CD8-positive, alpha-beta memory T cell (primary cell): ENCODE measurements at places on chromosomes 6 and 20.

GRCh38 chr20:59660471-59660870 is 56.1 kb downstream of the PHACTR3 start:
- H3K27ac ChIP-seq: no peak overlapping the region
- no peak for DNase-seq
- H3K36me3 ChIP-seq: no peaks in the 10 kb centered on the region
- no peak overlapping the region for H3K4me3 ChIP-seq
- no peaks in the 10 kb centered on the region for H3K4me1 ChIP-seq
- H3K27me3 ChIP-seq: peaks cover 3% of the 10 kb centered on the region

- H3K4me1 ChIP-seq: no peaks in the 10 kb centered on the region
Measured at GRCh38 chr6:72835749-72836148, 213.9 kb downstream of the KCNQ5 start.

DNA sequence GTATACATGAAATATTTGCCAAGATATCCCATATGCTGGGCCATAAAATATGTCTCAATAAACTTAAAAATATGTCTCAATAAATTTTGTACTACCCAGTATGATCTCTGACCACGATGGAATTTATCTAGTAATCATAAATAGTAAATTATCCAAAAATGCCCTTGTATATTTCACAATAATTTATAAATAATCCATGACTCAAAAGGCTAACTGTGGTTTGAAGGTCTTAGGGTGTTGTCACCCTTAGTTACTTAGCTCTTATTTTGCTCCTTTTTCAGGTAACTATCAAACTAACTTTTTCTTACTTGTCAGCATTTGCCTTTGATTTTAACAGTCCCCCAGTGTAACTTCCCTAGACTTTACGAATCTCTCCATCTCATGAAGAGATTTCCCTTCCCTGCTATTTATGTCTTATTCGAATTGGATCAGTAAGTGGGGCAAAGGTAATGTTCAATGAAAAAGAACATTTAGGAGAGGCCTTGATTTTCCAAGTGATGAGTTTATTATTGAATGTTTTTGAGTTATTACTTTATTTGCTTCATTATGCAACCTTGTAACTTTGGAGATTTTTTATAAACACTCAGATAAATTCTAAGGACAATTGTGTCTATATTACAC is 109.0 kb upstream of the THBS2 start:
- H3K27me3 ChIP-seq: no peaks in the 10 kb centered on the region
- no peak for DNase-seq
- no peak overlapping the region for H3K4me3 ChIP-seq
- H3K4me1 ChIP-seq: no peaks in the 10 kb centered on the region
- no peaks in the 10 kb centered on the region for H3K36me3 ChIP-seq

DNA sequence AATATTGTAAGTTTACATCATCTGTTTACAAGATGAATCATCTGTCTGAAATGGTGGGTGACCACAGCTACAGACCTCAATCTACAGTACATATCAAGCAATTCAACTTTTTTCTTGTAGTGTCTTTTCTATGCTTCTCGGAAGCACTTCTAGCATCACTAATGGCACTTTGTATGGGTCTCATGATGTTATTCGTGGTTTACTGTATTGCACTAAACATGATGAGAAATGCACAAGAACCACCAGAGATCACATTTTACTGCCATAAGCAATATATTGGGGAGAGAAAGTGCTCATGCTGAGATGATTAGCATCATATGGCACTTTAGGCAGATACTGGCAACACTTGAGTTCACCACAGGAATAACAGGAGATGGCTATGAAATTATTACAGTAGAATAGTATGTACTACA is 15.4 kb upstream of the BTBD3 start:
- no peak for DNase-seq
- H3K27ac ChIP-seq: no peak overlapping the region
- no peaks in the 10 kb centered on the region for H3K27me3 ChIP-seq
- no peak overlapping the region for H3K4me3 ChIP-seq
- no peaks in the 10 kb centered on the region for H3K36me3 ChIP-seq

DNA sequence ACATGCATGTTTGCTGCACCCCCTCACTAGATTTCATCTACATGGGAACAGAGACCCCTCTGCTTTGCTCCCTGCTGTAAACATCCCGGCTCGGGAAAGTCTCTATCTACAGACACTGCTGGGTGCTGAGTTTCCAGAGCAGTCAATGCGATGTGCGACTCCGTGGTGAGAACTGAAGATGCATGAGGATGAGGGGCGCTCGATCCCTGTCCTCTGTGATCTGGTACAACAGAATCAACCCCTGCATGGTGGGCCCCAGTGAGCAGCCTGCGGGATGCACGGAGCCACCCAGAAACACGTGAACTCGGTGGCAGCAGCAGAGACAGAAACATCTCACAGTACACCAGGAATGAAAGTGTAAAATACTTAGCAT is 83.1 kb downstream of the THBS2 start:
- no peak overlapping the region for H3K27ac ChIP-seq
- H3K4me1 ChIP-seq: no peaks in the 10 kb centered on the region
- DNase-seq: no peak
- H3K27me3 ChIP-seq: no peaks in the 10 kb centered on the region
- H3K36me3 ChIP-seq: no peaks in the 10 kb centered on the region
- H3K4me3 ChIP-seq: no peak overlapping the region

DNA sequence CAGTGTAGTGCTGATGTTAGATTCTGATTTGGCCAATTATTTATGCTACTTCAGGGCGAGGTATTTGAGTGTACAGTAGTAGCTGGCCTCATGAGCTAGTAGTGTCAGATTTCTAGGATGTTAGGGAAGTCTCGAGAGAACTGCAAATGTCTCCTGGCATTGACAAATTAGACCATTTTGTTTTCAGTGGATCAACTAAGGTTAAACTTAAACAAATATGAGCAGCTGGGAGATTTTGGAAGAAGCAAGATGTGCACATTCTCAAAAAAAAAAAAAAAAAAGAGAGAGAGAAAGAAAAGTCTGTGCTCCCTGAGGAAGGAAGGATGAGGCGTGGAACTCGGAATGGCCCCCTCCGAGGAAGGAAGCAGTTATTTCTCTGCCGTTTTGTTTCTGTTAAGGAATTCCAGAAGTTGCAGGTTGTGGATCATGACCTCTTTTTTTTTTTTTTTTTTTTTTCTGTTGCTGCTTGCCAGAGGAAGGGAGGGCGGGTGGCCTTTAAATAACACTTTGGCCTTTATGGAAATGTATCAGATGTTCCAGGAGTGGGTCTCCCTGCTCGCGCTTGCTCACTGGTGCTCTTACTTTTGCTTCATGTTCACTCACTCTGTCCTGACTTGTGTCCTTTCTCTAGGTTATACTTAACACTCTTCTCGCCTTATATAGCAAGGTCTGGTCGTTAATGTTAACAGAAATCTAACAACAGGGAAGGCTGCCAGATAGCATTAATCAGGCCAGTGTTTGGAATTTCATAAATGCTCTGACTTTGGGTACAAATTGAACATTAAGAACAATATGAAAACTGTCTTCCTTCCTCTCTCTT is 124.4 kb downstream of the TCP11 start:
- no peak overlapping the region for H3K4me3 ChIP-seq
- H3K36me3 ChIP-seq: no peaks in the 10 kb centered on the region
- no peak for DNase-seq
- no peak overlapping the region for H3K27ac ChIP-seq

DNA sequence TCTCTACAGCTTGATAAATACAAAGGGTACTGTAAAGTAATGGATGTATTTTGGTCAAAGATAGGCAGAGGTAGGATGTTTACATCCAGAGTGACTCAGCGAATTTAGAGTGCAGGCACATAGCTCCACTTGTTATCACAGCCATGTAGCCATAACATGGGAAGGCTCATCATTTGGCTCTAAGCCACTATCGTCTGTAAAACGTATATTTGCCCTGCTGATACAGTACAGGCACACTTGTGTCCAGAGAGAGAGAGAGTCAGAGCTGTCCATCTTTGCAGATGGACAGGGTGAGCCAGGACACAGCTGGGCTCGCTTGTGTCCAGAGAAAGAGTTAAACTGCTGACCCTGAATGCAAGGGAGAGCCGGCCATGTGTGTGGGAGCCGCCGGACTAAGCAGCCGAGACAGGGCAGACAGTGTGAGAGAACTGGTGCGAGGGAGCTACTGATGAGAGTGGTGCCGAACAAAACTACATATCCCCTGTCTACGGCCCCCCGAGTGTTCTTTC is 619.0 kb downstream of the DOK5 start:
- H3K4me3 ChIP-seq: no peak overlapping the region
- H3K36me3 ChIP-seq: no peaks in the 10 kb centered on the region
- H3K27me3 ChIP-seq: no peaks in the 10 kb centered on the region
- no peak for DNase-seq
- H3K4me1 ChIP-seq: no peaks in the 10 kb centered on the region

- H3K36me3 ChIP-seq: peaks cover 23% of the 10 kb centered on the region
- no peak overlapping the region for H3K4me3 ChIP-seq
- H3K27me3 ChIP-seq: no peaks in the 10 kb centered on the region
- peaks cover 50% of the 10 kb centered on the region for H3K4me1 ChIP-seq
Measured at GRCh38 chr20:48747840-48748414, 79.9 kb downstream of the PREX1 start.

DNA sequence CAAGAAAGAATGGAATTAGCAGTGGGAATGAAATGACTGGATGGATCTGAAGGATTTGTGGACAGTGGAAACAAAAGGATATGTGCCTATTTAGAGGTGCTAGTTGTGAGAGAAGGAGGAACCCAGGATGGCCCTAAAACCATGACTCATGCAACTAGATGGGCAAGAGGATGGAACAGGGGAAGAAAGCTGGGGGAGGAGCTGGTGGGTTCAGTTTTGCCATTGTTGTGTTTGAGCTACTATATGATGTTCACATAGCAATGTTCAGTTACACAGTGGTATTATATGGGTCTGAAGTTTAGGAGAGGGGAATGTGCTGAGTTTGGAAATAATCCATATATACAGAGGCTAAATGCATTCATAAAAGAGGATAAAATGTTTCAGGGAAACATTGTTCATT is 125.7 kb upstream of the SSTR4 start:
- no peaks in the 10 kb centered on the region for H3K36me3 ChIP-seq
- H3K4me3 ChIP-seq: no peak overlapping the region
- no peak for DNase-seq
- H3K27ac ChIP-seq: peak overlapping the region; percentile 46
- H3K4me1 ChIP-seq: no peaks in the 10 kb centered on the region

GRCh38 chr6:144139817-144140216 is 10.5 kb upstream of the STX11 start:
- H3K4me3 ChIP-seq: no peak overlapping the region
- no peak for DNase-seq
- H3K36me3 ChIP-seq: no peaks in the 10 kb centered on the region

GRCh38 chr6:93554018-93554417 is 134.7 kb upstream of the EPHA7 start:
- H3K27me3 ChIP-seq: no peaks in the 10 kb centered on the region
- no peak for DNase-seq
- no peak overlapping the region for H3K27ac ChIP-seq
- no peak overlapping the region for H3K4me3 ChIP-seq
- H3K4me1 ChIP-seq: no peaks in the 10 kb centered on the region

DNA sequence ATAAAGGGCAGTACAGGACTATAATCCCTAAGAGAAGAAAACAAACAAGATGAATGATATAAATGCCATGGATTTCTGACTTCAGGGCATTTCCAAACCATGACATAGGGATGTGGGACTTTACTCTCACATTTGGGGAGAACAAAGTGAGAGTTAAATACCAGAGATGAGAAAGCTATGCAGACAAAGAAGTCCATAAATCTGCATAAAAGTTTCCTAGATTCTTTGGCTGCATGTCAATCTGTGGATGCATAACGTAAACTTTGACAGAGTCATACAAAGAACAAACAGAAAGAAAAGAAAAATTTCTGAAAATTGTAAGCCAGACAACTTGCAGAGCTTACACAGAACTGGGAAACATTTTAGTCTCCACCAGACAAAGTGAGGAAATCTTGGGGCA is 11.7 kb downstream of the EPM2A start:
- no peaks in the 10 kb centered on the region for H3K27me3 ChIP-seq
- H3K4me1 ChIP-seq: no peaks in the 10 kb centered on the region
- no peak overlapping the region for H3K4me3 ChIP-seq
- no peak for DNase-seq
- H3K27ac ChIP-seq: no peak overlapping the region

DNA sequence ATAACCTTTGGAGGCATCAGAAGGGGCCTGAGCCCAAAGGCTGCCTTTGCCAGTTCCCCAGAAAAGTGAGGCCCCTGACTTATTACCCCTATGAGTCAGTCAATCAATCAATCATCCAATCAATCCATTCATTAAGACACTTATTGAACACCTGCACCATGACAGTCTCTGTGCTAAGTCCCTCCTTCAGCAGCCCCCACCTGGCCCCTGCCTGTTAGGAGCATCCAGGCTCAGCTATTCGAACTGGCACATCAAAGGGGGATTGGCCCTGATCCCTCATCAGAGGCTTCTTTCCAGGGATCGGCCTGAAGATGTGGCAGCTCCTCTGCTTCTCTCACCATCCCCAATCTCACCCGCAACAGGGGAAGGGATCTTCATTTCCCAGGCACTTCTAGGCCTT is 27.7 kb upstream of the VEGFA start:
- no peaks in the 10 kb centered on the region for H3K36me3 ChIP-seq
- no peaks in the 10 kb centered on the region for H3K4me1 ChIP-seq
- DNase-seq: no peak
- no peak overlapping the region for H3K4me3 ChIP-seq

DNA sequence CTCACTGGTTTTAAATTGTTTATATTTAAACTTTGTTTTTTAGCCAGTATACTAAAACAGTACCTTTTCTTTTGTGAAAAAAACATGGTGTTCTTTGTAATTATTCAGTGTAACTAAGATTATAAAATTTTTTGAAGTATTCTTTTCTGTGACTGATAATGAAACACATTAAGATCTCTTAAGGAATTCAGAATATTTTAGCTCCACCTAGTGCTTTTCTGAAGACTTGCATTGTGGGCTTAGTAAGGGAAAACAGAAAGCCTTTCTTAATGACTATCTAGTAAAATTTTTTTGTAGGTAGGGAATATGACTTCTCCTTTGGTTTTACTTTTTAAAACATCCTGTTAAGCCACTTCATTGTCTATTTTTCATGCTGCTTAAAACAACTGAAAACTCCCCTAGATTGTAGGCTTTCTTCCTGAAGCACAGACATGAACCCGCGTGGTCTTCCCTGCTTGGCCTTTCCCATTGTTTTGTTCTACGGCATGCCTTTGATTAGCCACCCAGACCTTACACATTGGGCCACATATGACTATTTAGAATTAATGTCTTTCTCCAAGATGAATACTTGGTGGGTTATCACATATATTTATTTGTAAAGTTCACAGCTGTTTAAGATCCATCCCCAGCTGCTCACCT is 72.1 kb downstream of the AFDN start:
- H3K27me3 ChIP-seq: no peaks in the 10 kb centered on the region
- no peaks in the 10 kb centered on the region for H3K36me3 ChIP-seq
- peak; percentile 1 for DNase-seq
- H3K27ac ChIP-seq: no peak overlapping the region
- no peaks in the 10 kb centered on the region for H3K4me1 ChIP-seq
- no peak overlapping the region for H3K4me3 ChIP-seq

DNA sequence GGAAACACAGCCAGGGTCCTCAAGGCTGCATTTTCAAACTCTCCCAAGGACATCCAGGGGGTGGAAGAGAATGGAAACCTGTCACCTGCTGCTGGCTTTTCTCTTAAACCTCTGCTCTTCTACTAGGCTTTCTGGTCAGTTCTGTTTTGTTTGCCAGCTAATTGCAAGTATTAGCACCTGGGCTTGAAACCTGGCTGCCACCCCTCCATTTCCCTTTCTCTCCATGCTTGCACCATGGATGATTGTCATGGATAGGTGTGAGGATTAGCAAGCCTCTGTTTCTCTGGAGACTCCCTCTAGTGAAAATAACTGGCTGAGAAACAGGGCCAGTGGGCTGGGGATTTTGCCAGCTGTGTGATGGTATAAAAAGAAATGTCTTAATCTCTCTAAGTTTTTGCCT is 33.0 kb upstream of the GPR6 start:
- H3K27ac ChIP-seq: no peak overlapping the region
- DNase-seq: no peak
- no peaks in the 10 kb centered on the region for H3K36me3 ChIP-seq
- no peak overlapping the region for H3K4me3 ChIP-seq
- H3K4me1 ChIP-seq: no peaks in the 10 kb centered on the region
